Stimulated activated CD4-positive, alpha-beta T cell treated with anti-CD3 and anti-CD28 coated beads, TNF-alpha, amount 100 ng/mL, for 48 hours (primary cell): ENCODE measurements at places on chromosomes 2 and 18.
A peak's percentile ranks its signal among the peaks of the same experiment; 100 is the strongest.

- DNase-seq, result no peak
These were observed 64.0 kb downstream of the ARHGAP25 start for GRCh38 chr2:68798569-68798968.

GRCh38 chr18:36386150-36386920, 88.8 kb downstream of the FHOD3 start:
- DNase-seq, result no peak

DNA sequence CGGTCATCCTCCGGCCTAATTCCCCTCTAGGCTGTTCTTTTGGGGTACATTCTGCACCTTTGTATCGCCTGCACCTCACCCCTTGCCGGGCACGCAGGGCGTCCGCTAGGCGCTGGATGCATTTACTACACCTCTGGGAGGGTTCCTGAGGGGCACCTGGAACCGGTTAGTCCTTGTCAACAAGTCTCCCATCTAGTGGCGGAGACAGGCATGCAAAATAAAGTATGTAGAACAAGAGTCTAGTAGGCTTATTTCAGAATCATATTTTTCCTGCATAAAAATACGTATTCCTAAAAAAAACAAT, 705 bp upstream of the TEX261 start:
- DNase-seq, result no peak

GRCh38 chr2:64203858-64204632, 59.8 kb upstream of the PELI1 start:
- DNase-seq, result peak; percentile 18

GRCh38 chr2:238431-238830, 25.4 kb downstream of the SH3YL1 start:
- no peak for DNase-seq

- no peak for DNase-seq
These were observed 97.1 kb upstream of the TMEM178A start for GRCh38 chr2:39568561-39569006.

DNA sequence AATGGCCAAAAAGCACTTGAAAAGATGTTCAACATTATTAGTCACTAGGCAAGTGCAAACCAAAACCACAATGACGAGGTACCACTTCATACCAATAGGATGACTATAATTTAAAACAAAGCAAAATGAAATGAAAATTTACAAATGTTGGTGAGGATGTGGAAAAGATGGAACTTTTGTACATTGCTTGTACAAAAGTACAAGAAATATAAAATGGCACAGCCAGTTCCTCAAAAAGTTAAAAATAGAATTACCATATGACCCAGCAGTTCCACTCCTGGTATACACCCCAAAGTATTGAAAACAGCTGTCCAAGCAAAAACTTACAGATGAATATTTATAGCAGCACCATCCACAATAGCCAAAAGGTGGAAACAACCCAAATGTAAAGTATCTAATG, 107.8 kb upstream of the XPO1 start:
- no peak for DNase-seq

DNA sequence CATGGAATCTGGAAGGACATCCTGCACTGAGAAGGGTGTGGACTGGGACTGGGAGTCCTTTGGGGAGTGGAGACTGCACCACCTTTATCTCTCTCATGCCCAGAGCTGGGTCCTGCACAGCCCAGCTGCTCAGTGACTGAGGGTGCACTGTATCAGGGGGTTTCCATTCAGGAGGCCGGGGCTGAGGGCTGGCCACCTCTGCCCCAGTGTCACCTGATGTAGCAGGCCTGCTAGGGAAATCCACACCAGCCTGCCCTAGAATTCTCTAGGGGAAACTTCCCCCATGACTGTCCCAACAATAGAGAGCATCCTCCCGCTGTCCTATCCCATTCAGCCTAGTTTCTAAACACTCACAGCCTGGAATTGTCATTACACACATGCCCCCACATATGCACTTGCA, 116.7 kb downstream of the CTIF start:
- no peak for DNase-seq

GRCh38 chr2:170243118-170243837, 65.3 kb downstream of the MYO3B start:
- no peak for DNase-seq

GRCh38 chr2:135679125-135679524, 62.5 kb upstream of the UBXN4 start:
- no peak for DNase-seq

DNA sequence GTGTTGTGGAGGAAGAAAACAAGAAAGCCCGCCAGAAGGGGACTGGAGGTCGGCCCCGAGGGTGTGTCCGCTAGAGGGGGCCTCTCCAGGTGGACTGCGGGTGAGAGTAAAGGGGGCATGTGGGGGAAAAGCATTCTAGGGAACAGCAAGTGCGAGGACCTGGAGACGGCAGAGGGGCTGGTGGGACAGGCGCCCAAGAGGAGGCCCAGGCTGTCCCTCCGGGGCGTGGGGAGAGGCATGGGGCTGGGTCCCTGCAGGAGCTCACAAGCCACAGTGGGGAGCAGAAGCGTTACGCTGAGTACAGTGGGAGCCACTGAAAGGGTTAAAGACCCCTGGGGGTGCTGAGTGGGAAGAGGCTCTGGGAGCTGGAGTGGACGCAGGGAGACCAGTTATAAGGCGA, 1.6 kb upstream of the KLF11 start:
- no peak for DNase-seq

DNA sequence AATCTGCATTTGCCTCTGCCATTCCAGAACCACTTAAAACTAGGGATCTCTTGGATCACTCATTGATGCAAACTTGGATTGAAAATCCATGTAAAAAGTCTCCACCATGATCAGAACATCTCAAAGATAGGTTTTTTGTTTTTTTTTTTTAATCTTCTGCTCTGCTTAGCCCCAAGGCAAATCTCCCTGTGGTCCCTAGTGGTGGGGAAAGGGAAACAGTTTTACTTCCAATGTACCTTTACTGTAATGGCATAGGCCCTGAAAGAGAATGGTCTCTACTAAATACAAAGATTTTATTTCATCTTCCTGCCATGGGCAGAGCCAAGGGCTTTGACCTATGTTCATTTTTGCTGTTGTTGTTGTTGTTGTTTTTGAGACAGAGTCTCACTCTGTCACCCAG, 78.4 kb downstream of the KANSL1L start:
- no peak for DNase-seq

DNA sequence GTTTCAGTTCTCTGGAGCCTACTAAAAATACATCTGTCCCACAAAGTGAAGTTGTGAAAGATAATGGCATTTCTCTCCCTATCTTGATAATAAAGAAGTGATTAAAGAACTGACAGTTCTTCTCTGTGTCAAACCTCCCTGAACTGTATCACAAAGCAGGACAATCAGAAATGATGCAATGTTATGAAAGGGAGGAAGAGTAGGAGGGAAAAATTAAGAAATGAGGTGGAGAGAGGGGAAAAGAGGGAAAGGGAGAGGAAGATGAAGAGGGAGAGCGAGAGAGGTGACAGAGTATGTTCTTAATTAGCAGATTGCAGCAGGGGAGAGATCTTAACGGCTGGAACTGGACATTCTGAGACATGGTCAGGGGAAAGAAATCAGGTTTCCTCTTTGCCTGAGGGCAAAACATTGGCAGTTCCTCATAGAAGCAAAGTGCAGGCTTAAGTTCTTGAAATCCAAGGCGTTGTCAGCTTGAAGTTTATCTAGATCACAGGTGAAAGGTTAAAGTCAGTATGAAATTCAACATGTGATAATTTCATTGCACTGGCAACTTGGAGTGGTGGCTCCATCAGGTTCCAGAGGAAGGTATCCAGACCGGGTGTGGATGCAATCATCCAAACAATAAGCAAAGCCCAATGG, 54.6 kb downstream of the RDH14 start:
- no peak for DNase-seq

DNA sequence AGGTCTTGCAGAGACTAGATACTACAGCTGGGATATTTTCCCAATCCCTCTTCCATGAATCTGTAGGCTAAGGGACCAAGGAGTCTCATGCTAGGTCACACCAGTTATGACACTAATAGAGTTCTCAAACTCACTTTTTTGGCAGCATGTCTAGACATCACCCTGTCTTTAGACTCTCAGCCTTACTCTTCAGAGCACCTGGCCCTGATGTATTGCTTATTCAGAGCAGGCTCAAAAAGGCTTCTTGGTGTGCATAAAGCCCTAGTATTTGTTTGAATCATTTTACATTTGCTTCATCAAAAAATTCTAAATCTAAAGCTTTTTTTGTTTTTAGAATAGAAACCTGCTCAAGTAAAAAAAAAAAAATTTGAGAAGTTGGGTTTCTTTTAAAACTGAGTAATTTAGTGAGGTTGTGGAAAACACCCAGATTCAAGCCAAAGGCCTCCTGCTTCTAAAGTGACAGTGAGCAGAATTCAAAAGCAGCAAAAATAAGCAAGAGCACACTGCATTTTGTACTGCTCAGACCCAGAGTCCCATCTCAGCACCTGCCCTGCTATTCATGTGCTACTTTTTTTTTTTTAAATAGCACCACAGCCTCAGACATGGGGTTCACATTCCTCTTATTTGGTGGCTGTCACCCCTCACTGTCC, 18.0 kb upstream of the DNAH6 start:
- DNase-seq, result no peak

- no peak for DNase-seq
These were observed 51.7 kb downstream of the COX7A2L start for GRCh38 chr2:42309366-42309765.

DNA sequence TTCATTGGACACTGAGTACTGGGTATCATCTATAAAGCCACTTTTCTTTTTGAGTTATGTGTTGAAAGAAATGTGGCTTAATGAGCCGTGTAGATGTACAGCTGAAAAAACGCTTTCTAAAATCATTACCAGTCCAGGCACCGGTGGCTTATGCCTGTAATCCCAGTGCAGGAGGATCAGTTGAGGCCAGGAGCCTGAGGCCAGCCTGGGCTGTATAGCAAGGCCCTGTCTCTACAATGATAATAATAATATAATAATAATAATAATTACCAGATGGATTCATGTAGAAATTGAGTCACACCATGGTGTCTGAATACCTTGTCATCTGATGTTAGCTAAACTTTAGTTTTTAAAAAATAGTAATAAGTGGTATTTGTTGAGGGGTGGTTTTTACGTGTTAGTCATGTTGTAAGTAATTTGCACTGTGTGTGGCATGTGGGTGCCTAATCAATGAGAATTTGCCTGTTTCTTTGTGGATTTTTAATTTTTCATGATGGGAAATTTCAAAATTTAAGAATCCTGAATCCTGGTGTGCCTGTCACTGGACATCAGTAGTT, 30.1 kb downstream of the NCK2 start:
- no peak for DNase-seq

- no peak for DNase-seq
These were observed 1.0 kb upstream of the PUM2 start for GRCh38 chr2:20351555-20352229.

GRCh38 chr2:165957030-165957675, 3.6 kb upstream of the TTC21B start:
- DNase-seq, result no peak

- no peak for DNase-seq
These were observed 16.1 kb downstream of the STRADB start for GRCh38 chr2:201467666-201468065.

DNA sequence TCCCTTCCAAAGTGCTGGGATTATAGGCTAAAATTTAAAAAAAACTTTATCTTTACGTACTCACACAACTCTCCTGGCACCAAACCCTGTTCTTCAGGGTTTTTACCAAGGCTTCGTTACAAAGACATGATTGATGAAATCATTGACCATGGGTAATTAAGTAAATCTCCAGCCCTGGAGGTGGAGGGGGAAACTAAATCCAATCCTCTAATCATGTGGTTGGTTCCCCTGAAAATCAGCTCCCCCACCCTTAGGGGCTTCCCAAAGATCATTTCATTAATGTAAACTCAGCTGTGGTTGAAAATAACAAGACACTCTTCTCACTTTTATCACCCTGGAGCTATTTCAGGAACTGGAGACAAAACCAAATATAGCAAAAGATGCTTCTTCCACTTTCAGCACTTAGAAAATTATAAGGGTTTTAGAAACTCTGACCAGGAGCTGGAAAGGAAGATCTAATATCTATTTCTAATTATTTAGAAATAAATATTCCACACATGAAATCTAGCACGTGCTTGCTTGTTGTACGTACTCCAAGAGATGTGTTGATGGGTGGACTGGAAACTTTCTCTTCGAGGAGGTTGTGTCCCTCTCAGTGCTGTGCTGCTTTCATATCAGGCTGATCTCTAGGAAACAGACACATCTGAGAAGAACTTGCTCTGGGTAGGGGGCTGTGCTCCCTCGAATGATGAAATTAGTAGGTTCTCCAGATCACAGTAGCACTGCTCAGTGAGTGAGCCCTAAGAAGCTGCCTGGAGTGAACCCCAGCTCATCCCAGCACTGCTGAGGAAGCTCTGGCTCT, 67.2 kb downstream of the SMAD4 start:
- DNase-seq, result no peak

DNA sequence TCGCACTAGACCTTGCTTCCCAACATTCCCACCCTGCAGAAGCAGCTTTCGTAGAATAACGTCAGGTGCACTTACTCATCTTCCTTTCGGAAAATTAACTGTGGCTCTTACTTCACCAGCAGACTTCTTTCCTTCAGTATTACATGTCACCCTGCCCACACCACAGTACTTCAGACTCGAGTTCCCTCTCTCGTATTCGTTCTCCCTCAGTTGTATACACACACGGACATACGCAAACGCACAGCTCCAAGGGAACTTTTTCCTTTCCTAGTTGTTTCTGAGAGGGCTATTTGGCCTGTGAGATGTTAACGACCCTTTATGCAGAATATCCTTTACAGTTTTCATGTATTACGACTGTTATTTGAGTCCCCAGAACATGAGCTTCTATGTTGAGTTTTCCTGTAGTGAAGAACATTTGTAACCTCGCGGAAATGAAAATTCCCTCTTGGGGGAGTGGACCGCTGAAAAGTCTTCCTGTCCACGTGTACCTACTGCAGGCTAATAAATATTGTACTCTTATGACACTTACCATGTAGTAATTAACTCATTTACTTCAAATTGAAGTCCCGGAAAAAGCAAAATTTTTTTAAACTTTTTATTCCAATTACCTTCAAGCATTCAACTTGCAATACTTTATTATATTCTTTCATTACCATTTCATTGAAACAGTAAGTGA, 908 bp downstream of the ERLEC1 start:
- DNase-seq, result no peak

DNA sequence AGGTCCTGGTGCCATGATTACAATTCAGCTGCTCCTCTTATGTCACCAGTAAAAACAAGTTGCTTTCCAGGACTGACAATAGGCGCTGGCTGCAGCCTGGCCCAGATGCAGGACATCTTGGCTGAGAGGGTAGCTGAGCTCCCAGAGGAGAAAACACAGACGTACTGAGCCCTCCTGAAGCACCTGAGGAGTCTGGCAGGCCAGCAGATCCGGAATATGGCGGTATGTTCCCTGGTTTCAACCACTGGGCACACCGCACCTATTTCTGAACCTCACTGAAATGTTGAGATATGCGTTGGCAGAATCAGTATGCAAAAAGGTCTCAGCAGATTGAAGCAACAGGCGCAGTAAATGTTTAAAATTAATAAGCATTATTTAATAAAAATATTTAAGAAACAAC, 73.1 kb upstream of the BZW1 start:
- no peak for DNase-seq

- DNase-seq, result no peak
These were observed 30.3 kb downstream of the PROKR1 start for GRCh38 chr2:68673631-68674030.

GRCh38 chr2:61887717-61888266, 664 bp downstream of the CCT4 start:
- no peak for DNase-seq
